ENCODE measurements at places on chromosomes 2 and 18. TPM values are rescaled to one million over a fixed set of nuclear protein-coding genes. Genes with fewer than 3 reads are reported as not detected.

ITPRIPL1 gene
- total RNA-seq: 2.7 TPM

HDLBP gene
- 1,692 TPM for total RNA-seq

SLC35G4 gene
- total RNA-seq: not detected

TRIM54 gene
- 0.09 TPM for total RNA-seq

GPN1 gene
- 24.9 TPM for total RNA-seq

GKN2 gene
- not detected for total RNA-seq

UGT1A7 gene
- total RNA-seq: not detected

SCN1A gene
- total RNA-seq: 0.09 TPM

SERPINB12 gene
- total RNA-seq: not detected

PREPL gene
- 31.2 TPM for total RNA-seq

STK11IP gene
- 15.1 TPM for total RNA-seq
